ENCODE measurements at places on chromosomes 16 and 17. TPM values are rescaled to one million over a fixed set of nuclear protein-coding genes. Genes with fewer than 3 reads are reported as not detected.

TNFSF12 gene
- 12.3 TPM for total RNA-seq

SARM1 gene
- 1.3 TPM for total RNA-seq

UBN1 gene
- 31.9 TPM for total RNA-seq

TOM1L1 gene
- 70.8 TPM for total RNA-seq

ENO3 gene
- 24.6 TPM for total RNA-seq

CD300A gene
- 0.71 TPM for total RNA-seq

DHRS7C gene
- not detected for total RNA-seq

Data from HCT116 (cell line).